Sciatic nerve (tissue), 2 donors: ENCODE measurements at places on chromosomes 13 and 19. TPM values are rescaled to one million over a fixed set of nuclear protein-coding genes. Genes with fewer than 3 reads are reported as not detected.

DNA sequence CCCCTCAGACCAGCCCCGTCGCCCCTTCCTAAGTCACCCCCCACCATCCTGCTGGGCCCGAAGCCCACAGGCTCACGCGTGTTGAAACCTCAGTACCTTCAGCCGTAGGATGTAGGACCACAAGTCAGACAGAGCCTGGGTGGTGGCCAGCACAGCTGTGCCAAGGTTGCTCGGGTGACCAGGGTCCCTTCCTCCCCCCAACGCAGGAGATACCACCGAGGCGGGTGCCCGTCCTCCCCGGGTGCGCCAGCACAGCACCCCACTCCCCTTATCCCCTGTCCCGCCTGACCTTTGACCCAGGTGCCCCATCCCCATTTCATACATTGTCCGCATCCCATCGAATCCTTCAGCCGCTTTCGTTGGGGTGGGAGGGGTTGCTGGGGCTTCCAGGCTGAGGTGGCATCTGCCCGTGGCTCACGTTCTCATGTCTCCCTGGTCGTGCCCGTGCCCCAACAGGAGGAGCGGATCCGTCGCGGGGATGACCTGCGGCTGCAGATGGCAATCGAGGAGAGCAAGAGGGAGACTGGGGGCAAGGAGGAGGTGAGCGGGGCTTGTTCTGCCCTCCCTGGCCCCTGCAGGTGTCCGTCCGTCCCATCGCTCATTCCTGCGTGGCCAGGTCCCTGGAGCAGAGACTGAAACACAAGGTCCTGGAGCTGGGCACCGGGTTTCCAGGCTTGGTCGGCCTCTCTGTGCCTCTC lies 14.5 kb downstream of the EPN1 start:
- no peak for DNase-seq

GRCh38 chr19:6269101-6269886 lies 10.5 kb downstream of the MLLT1 start:
- DNase-seq, result no peak

Gene PRR19
- 0.45 TPM for total RNA-seq

DNA sequence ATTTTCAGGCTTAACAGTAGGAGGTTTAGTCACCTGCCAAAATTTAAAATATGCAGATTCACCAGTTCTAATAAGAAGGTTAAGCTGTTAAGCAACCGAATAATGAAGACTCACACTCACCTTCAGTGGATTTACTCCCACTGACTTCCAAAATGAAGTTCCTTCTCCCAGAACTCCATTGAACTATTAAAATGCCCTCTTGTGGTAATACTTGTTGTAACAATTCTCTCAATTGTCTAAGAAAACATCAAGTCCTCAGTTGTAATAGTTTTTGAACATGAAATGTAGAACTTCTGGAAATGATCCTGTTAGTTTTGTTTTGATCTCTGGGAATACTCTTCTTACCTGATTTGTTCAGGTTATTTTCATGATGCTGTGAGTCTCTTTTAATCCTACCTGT lies 522.0 kb upstream of the ATXN8OS start:
- DNase-seq, result no peak

GRCh38 chr19:283395-283794 lies 7.8 kb downstream of the PLPP2 start:
- no peak for DNase-seq

DNA sequence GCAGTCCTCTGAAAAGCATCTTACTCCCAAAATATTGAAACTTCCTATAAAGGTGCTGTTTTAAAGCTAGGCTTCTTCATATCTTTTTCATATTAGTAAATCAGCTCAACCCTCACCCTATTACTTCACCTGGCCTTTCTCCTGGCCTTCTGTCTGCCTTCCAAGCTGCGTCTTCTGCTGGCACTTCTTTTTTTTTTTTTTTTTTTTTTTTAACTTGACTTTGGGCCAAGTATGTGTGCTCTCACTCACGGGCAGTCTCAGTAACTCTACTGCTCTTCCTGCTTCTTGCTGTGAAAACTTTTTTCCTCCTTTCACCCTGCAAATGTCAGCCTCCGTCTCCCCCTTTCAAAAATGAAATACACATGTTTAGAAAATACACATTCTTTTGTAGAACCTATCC lies 41.2 kb upstream of the KCTD4 start:
- DNase-seq, result no peak

- DNase-seq, result no peak
These were observed 229.0 kb upstream of the IPO5 start for GRCh38 chr13:97724450-97724849.

DNA sequence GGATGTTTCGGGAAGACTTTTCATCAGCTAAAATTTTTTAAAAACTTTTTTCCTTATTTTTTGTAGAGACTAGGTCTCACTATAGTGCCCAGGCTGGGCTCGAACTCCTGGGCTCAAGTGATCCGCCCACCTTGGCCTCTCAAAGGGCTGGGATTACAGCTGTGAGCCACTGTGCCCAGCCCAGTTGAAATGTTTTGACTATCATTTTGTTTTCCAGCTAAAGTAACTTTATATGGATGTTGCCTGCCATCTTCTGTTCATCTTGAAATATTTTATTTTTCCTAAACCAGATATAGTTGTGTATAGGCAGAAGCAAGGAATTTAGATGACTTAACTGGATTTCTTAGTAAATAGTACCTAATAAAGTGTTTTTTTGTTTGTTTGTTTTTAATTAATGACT lies 7.0 kb downstream of the CAB39L start:
- peak; percentile 67 for DNase-seq

GRCh38 chr19:50258918-50259372 lies 55.5 kb downstream of the MYH14 start:
- DNase-seq, result no peak

DNA sequence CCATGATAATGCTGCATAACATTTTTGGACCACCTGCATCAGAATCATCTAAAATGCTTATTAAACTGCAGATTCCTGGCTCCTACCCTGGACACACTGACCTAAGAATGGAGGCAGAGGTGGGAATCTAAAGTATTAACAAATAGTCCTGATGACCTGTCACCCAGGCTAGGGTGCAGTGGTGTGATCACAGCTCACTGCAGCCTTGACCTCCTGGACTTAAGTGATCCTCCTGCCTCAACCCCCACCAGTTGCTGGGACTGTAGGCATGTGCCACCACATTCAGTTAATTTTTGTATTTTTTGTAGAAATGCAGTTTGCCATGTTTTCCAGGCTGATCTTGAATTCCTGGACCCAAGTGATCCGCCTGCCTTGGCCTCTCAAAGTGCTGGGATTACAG lies 43.3 kb downstream of the LMO7 start:
- DNase-seq, result no peak

Gene RB1
- total RNA-seq, result 58.5 TPM

Gene NEK5
- 0.36 TPM for total RNA-seq

Gene IZUMO4
- total RNA-seq, result 37.8 TPM

DNA sequence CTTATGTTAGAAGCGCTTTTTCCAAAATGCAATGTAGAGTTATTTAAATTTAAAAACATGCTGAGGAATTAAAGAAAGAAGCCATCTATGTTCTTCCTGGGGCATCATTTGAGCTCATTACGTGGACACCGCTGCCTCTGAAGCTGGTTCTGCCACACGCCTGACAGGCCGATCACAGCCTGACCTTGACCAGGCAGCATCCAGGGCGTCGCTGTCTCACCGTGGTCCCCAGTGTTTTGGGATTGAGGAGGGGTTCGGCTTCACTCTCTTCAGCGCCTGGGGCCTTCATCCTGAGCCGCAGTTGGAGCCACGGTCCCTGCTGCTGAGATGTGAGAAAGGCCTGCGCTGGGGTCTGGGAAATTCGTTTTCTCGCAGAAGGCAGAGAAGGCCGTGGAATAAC lies 64.0 kb downstream of the ATP11A start:
- no peak for DNase-seq
